Mesothelial cell of epicardium (in vitro differentiated cells): ENCODE measurements at places on chromosomes 3 and 15.
A peak's percentile ranks its signal among the peaks of the same experiment; 100 is the strongest.

DNA sequence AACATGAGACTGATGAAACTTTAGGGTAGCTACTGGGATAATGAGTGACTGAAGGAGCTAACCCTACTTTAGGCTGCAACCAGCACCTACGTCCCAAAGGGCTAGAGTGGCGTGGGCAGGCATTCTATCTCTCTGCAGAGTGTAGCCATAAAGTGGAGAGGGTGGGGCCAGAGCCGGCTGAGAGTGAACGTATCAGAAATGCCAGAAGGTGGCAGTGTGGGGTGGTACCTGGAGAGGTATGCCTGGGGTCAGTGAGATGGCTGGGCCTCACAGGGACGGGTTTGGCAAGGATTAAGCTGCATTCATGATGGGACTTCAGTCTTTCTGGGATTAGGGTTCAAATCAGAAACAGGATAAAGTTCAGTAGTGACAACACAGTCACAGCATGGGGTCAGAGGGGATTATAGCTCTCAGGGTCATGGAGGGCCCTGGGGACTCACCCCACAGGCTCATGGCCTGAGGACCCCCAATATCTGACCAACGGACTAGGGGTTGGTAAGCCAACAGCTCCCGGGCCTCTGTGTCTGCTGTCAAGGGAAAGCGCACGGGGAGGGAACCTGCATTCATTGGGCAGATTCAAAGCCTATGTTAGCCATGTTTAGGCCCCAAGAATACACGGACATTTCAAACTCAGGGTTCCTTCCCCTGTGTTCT is 86.5 kb upstream of the FOXB1 start:
- DNase-seq = peak; percentile 62

GRCh38 chr15:60721257-60721626 is 242.3 kb upstream of the ICE2 start:
- no peak for DNase-seq

- DNase-seq = no peak
These were observed 94.8 kb downstream of the CADM2 start for GRCh38 chr3:85053626-85054025.

DNA sequence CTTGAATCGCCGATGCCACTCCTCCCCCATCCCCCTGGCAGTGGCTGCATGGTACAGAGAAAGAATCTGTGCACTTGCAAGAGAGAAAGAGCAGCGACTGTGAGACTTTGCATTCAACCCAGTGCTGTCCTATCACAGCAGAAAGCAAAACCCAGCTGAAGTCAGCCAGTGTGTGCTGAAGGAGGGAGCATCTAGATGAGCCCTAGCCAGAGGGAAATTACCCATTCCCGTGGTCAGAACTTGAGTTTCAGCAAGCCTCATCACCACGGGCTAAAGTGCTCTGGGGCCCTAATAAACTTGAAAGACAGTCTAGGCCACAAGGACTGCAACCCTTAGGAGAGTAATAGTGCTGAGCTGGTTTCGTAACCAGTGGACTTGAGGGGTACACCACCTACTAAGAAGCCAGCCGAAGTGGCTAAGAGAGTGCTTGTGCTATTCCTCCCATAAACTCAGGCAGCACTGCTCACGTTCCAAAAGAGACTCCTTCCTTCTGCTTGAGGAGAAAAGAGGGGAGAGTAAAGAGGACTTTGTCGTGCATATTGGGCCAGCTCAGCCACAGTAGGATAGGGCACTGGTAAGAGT is 15.2 kb upstream of the PIK3R4 start:
- no peak for DNase-seq

GRCh38 chr15:98138910-98139309 is 178.4 kb downstream of the ARRDC4 start:
- no peak for DNase-seq

- DNase-seq = no peak
These were observed 13.6 kb downstream of the HAPLN3 start for GRCh38 chr15:88881775-88882174.

DNA sequence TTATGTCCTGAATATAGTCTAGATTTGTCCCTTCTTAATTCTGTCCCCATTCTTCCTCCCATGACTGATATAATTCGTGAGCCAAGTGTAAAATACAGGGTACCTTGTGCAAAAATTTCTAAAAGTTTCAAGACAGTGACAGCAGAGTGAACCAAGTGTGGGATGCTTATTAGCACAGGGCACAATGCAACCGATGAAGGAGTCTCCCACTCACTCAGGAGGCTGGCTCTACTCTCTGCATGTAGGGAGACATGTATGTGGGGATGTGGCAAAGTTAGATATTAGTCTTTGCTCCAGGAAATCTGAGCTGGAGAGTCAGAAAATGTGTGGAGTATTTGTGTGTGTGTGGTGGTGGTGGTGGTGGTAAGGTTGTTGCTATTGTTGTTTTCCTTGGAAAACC is 305.9 kb downstream of the CHL1 start:
- no peak for DNase-seq

- DNase-seq = peak; percentile 73
These were observed 757 bp upstream of the DIPK2A start for GRCh38 chr3:143970773-143971358.

DNA sequence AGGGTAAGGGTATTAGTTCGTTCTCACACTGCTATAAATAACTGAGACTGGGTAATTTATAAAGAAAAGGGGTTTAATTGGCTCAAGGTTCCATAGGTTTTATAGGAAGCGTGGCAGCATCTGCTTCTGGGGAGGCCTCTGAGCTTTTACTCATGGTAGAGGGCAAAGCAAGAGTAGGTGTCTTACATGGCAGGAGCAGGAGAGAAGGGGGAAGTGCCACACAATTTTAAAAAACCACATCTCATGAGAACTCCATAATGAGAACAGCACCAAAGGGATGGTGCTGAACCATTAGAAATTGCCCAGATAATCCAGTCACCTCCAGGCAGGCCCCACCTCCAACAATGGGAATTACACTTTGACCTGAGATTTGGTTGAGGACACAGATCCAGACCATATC is 12.2 kb downstream of the RNF111 start:
- DNase-seq = no peak

GRCh38 chr3:178325330-178325729 is 210.9 kb upstream of the KCNMB2 start:
- no peak for DNase-seq

DNA sequence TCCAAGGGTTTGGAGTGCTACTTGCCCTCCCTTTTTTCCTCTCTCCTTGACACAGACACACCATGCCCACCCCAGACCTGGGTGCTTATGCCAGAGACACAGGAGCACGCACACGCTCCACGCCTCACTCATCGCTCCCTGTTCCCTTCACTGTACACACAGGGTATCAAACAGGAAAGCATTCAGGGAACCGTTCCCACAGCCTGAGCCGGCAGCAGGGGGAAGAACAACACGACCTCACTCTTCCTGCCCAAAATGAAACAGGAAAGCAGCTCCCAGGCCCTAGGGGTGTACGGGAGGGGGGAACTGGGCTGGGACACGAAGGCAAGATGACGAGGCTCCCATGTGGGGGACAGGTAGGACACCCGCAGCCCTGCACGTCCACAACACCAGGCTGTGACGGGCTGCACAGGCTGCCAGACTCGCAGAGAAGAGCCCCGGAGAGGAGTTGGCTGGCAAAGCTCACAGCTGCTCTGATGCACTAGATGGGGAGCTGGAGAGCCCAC is 11.2 kb downstream of the DLL4 start:
- no peak for DNase-seq

DNA sequence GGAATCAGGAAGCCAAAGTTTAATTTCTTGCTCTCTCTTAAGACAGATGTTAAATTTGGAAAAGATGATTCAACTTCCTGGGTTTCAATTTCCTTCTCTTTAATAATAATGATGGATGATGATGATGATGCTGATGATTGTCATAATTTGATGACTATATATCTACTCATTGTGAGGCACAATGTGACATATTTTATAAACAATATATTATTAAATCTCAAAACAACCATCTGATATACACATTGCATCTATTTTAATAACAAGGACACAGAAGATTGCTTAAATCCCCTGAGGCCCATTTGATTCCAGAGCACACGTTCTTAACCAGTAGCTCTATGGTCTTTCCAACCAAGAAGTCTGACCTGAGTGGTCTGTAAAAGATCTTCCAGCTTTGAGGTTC is 124.0 kb downstream of the CNTN6 start:
- DNase-seq = no peak

- DNase-seq = no peak
These were observed 17.0 kb upstream of the CCNL1 start for GRCh38 chr3:157176934-157177333.

DNA sequence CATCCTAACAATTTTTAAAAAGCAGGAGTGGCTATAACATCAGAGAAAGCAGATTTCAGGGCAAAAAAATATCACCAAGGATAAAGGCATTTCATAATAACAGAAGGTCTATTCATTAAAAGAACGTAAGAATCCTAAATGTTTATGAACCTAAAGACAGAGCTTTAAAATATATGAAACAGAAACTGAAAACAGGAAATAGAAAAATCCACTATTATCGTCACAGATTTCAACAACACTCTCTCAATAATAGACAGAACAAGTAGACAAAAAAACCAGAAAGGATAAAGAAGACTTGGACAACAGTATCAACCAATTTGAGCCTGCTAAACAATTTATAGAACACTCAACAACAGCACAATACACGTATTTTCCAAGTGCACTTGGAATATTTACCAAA is 71.4 kb downstream of the FBXL22 start:
- no peak for DNase-seq
